HFFc6 (cell line): ENCODE measurements at places on chromosomes 11 and 22.

DNA sequence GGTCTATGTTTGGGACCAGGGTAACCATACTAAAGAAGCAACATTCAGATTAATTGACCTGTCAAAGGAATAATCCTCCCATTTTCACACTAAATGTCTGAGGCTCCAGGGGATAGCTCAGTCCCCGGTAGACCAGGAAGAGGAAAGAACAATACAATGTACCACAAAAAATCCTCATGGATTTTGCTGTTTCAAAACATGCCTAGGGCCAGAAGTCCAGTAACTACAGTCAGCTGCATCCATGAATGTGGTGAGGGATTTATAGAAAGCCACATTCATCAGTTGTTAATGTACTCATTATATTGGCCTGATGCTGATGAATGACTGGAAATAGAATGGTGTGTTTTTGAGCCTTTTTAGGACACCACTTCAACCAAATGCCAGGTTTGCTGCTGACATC lies 6.9 kb upstream of the ETS1 start:
- DNase-seq: no peak

DNA sequence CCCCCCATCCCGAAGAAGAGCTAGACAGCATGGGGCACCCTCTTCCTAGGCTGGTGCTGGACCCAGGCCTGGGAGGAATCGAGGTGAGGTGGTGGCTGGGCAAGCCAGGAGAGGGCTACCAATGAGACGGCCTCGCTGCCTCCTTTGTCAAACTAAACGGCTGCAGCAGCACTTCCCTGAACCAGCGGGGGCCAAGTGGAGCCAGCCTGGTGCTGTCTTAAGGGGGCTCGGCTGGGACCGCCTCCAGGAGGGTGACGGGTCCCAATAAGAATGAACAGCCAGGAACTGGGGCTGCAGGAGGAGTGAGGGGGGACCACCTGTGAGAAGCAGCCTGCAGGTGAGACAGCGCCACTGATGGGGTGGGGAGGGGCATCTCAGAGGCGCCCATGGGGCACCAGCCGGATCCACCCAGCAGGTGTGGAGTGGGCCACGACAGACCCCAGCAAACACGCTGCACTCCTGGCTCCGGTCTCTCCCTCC lies 17.1 kb downstream of the IFT27 start:
- DNase-seq: no peak

GRCh38 chr22:50227579-50228215 lies 17.1 kb downstream of the TUBGCP6 start:
- DNase-seq: no peak

DNA sequence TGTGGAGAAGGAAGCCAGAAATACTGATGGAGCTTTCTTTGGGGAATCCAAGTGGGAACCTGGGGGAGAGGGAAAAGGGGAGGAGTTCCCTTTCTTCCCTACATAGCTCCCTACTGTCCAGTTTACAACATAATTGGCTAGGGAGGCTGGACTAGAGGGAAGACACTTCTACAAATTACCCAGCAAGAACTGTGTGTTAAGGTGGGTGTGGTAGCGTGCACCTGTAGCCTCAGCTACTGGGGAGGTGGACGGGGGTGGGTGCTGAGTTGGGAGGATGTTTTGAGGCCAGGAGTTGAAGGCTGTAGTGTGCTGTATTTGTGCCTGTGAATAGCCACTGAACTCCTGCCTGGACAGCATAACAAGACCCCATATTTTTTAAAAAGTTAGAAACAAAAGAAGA lies 74.0 kb downstream of the NAV2 start:
- DNase-seq: no peak

GRCh38 chr22:46906326-46907045 lies 144.0 kb downstream of the TBC1D22A start:
- no peak for DNase-seq

DNA sequence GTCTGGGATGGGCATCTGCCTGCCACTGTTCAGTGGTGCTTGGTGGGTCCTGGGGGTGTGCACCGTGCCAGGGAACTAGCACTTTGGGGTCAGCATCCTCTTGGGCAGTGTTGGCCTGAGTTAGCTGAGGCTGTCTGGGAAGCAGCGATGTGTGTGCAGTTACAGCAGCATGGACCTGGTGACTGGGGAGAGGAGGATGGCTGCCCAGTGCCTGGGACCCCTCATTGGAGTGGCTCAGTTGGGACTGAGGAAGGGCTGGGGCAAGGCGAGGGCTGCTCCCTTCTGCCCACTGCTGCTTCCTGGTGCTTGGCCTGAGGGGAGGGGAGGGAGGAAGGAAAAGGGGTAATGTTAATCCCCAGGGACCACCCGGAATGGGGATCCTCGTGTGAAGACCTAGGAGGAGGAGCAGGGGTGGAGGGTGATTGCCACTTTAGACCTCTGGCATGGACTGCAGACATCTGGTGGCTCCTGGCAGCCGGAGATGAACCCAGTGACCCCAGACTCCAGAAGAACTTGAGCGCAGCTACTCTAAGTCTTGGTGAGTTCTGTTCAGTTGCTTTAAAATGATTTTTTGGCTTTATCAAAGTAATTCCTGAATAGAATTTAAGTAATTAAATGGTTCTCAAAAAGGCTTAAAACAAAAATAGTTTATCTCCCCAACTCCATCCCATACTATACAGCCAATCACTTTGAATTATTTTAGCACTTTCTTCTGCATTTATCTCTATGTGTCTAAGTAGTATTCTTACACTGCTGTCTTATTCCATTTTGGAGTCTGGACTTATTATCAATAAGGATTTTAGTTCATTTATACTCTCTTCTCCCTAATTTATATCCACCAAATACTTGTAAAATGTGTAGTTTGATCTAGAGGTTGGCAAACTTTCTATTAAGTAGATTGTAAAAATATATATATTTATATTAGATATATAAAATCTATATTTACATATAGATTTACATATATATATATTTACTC lies 15.4 kb upstream of the TMEM191C start:
- no peak for DNase-seq

GRCh38 chr11:3860375-3860774 lies 4.9 kb downstream of the STIM1 start:
- no peak for DNase-seq
